ENCODE measurements at places on chromosomes 3 and 15. TPM values are rescaled to one million over a fixed set of nuclear protein-coding genes. Genes with fewer than 3 reads are reported as not detected.

CHAC1 gene
- total RNA-seq, result 135 TPM

DNA sequence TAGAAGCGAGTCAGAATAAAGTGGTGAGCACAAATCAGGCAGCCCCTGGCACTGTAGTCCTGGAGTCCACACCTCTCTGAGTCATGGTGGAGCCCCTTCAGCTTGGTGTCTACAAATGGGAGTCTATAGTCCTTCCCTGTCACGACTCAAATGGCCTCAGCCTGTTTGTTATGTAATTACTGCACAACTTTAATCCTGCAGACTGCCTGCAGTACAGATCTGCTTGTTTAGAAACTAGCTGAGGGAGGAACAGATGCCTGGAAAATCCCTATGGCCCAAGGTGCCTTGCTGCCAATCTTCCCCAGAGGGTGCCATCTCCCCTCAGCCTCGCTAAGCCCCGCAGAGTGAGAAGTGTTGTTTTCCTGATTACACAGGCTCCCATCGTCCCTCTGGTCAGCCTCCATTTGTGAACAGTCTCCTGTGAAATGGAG lies 3.9 kb upstream of the CXCR6 start:
- DNase-seq, result no peak

DLL4 gene
- total RNA-seq, result 6.0 TPM

- DNase-seq, result no peak
Measured at GRCh38 chr3:195075199-195075940, 195.6 kb downstream of the XXYLT1 start.

Data from gastrocnemius medialis (tissue), 4 donors.